AG10803 (cell line): ENCODE measurements at places on chromosomes 12 and 14.

DNA sequence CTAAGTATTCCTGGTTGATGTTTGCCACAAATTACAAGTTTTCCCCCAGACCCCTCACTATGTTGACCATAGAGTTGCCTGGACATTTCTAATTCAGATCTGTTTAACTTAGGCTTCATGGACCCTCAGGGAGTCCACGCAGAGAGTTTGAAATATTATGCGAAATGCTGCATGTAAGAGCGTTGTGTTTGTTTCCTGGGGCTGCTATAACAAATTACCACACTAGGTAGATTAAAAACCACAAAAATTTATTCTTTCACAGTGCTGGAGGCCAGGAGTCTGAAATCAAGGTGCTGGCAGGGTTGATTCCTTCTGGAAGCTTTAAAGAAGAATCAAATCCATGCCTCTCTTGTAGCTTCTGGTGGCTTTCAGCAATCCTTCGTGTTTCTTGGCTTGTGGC, 177.9 kb upstream of the KITLG start:
- no peak for DNase-seq

GRCh38 chr14:80087411-80087810, 123.9 kb downstream of the DIO2 start:
- DNase-seq, result no peak

DNA sequence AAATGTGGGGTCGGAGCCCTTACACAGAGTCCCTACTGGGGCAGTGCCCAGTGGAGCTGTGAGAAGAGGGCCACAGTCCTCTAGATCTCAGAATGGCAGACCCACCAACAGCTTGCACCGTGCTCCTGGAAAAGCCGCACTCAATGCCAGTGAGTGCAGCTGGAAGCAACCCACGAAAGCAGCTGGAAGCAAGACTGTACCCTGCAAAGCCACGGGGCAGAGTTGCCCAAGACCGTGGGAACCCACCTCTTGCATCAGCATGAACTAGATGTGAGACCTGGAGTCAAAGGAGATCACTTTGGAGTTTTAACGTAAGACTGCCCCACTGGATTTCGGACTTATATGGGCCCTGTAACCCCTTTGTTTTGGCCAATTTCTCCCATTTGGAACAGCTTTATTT, 12.3 kb downstream of the GTF2A1 start:
- DNase-seq, result no peak

DNA sequence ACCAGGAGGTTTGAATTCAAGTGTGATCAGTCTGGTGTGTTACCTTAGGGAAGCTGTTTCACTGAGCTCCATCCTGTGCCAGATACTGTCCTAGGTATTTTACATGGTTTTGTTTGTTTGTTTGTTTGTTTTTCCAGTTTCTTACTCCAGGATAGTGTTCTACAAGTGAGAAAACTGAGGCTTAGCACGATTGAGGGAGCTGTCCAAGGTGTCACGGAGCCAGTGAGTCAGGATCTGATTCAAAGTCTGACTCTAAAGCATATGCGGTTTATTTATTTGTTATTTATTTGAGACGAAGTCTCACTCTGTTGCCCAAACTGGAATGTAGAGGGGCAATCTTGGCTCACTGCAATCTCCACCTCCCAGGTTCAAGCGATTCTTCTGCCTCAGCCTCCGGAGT, 79.7 kb upstream of the GNG2 start:
- peak; percentile 25 for DNase-seq

DNA sequence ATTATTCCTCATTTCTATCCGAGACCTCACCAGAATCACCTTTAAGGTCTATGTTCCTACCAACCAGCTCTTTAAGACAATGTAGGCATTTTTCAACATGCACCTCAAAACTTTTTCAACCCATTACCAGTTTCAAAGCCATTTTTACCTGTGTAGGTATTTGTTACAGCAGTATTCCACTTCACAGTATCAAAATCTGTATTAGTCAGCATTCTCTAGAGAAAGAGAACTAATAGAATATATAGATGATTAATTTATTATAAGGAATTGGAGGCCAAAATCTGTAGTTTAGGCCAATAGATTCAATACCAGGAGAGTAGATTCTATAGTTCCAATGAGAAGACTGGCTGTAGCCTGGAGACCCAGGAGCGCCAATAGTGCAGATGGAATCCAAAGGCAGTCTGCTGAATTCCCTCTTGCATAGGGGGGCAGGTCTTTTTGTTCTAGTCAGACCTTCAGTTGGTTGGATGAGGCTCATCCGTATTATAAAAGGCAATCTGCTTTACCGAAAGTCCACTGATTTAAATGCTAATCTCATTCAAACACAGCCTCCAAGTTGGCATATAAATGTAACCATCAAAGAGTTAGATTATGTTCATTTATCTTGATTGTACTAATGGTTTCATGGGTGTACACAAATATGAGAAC, 151.6 kb upstream of the SYT1 start:
- DNase-seq, result no peak

- no peak for DNase-seq
Measured at GRCh38 chr12:98575013-98575412, 18.5 kb upstream of the SLC25A3 start.

DNA sequence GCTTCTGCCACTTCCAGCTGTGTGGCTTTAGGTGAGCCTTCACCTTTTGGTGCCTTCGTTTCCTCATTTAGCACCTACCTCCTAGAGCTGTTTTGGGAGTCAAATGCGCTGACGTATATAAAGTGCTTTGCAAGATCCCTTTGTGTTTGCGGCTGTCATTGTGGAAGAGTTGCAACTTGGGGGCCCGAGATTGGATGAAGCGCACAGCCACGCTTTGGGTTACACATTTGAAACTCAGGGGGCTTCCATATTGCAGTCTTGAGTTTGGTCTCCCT, 636 bp upstream of the ARL6IP4 start:
- DNase-seq, result no peak
